Stimulated activated CD4-positive, alpha-beta T cell treated with anti-CD3 and anti-CD28 coated beads, Interleukin-4, amount 100 ng/mL, for 48 hours (primary cell): ENCODE measurements at places on chromosomes 2 and 18.

- DNase-seq, result peak; percentile 42
Measured at GRCh38 chr2:96267159-96267971, 1.3 kb downstream of the CIAO1 start.

GRCh38 chr2:174627216-174627615 lies 29.6 kb upstream of the WIPF1 start:
- DNase-seq, result no peak

GRCh38 chr2:78699696-78700095 lies 325.8 kb upstream of the REG3G start:
- DNase-seq, result no peak

- no peak for DNase-seq
Measured at GRCh38 chr2:236319036-236319435, 54.8 kb upstream of the ASB18 start.

DNA sequence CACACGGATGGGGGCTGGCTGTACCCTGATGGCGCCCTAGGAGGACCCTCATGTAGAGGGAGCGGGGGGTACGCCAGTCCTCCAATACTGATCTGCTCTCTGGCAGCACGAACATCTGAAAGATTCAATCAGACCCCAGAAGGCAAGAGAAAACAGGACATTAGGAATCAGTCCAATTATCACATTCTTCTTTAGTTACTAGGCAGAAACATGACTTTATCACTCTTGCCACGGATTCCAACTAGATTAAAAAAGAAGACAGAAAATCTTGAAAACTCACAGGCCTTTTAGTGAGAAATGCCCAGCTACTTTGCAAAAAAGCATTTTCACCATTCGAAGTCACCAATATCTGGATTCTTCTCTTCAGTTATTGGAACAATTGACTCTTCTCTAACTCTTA lies 68.4 kb downstream of the ID2 start:
- DNase-seq, result no peak

GRCh38 chr2:39160982-39161381 lies 40.1 kb upstream of the SOS1 start:
- DNase-seq, result no peak

- no peak for DNase-seq
Measured at GRCh38 chr2:23401427-23402204, 16.6 kb downstream of the KLHL29 start.

DNA sequence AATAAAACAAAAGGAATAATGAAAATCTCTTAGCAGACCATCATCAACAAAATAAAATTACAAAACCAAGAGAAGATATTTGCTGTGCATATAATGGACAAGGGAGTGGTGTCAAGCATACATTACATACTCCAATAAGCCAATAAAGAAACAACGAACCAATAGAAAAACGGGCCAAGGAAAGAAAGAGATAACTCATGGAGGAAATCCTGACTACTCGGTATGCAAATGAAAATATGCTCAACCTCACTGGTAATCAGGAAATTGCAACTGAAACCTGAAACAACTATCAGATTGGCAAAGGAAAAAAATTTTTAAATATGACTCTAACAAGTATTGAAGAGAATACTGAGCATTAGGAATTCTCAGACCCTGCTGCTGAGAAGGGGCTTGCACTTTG lies 84.7 kb downstream of the BCL2 start:
- no peak for DNase-seq
